ENCODE measurements at places on chromosomes 3 and 15.

DNA sequence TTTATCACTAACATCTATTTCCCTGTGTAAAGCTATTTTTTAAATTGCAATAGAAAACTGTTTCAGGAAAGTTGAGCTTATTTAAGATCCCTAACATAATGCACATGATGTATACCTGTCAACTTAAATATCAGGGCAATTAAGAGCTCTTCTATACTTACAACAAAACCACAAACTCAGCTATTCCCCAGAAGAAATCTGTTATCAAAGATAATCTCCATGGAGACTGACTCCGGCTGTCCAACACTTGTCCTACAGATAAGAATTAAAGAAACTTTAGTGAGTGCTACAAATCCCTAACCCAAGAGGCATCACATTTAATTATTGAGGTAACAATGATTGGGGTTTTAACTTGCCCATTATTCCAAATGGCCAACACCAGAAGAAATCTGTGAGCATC is 3.4 kb downstream of the SELENOK start:
- DNase-seq, result no peak

DNA sequence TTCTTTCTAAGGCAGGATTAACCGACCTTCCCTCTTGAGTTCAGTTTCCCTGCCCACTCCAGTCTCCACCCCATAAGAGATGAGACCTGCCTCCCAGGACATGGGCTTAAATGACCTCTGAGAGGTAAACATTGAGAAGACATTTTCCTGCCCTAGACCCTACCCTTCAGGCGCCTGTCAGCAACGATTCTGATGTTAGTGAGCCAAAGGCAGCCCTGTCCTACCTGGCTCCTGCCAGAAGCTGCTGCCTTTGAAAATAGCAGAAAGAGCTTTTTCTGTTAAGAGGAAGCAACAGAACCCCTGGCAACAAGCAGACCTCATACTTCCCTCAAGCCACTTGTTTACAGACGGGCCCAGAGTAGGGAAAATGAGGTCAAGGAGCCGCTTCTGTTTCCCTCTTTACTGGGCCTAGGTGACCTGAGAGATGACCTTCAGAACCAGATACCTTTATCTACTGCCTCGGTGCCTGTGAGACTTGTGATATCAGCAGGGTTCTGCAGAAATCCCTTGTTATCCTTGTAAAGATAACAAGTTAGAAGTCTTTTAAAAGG is 52.0 kb downstream of the CD200R1L start:
- DNase-seq, result no peak

GRCh38 chr15:47737477-47737876 is 20.2 kb downstream of the SEMA6D start:
- DNase-seq, result no peak

GRCh38 chr15:81685237-81685636 is 311.2 kb upstream of the TMC3 start:
- no peak for DNase-seq

DNA sequence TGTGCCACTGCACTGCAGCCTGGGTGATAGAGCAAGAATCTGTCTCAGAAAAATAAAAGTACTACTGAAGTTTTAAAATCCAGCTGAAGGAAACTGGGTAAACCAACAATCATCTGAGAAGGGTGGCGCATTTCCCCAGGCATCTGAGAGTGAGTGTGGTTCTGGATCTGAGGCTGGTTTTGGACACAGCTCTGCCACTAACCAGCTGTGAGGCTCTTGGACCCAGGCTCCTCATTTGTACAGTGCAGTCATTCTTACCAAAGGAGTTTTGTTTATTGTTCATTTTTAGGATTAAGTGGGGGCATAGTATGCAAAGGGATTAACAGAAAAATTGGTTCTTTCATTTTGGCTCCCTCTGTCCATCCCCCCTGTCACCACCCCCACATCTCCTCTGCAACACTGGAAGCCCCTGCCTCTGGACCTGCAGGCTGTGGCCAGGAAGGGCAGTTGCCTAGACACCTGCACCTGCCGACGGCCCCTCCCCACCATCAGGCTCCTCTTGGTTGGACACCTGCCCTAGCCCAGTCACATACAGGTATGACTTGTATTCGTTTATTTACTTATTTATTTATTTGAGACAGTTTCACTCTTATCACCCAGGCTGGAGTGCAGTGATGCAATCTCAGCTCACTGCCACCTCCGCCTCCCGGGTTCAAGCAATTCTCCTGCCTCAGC is 8.8 kb downstream of the NUP210 start:
- no peak for DNase-seq

DNA sequence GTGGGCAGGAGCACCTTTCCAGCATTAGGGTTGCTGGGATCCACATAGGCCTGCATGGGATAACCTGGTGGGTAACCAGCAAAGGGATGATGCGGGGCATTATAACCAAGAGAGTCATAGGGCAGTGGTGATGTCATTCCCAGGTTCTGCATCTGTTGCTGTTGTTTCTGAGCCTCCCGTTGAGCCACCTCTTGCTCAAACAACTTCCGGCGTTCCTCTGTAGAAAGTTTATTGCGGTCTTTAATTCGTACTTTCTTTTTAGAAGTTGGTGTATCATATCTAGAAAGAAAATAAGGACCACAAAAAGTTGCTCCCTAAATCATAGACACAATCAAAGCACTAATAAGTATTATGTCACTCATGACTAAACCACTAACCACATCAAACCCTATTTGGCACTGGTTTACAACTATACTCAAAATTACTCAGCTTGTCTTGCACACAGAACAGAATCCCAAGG is 77.8 kb downstream of the NBEAL2 start:
- DNase-seq, result no peak

Measured in femur (tissue), 1 donor.